Activated T-cell treated with anti-CD3 and anti-CD28 coated beads, Interleukin-2, amount 50 U/mL, for 72 hours (primary cell): ENCODE measurements at places on chromosomes 3 and 15. TPM values are rescaled to one million over a fixed set of nuclear protein-coding genes. Genes with fewer than 3 reads are reported as not detected.

Gene PLCH1
- total RNA-seq, result 0.14 TPM

Gene CISH
- 242 TPM for total RNA-seq

Gene GOLGA6A
- total RNA-seq, result 0.46 TPM

Gene MST1R
- 0.84 TPM for total RNA-seq

Gene SPINT1
- 19.4 TPM for total RNA-seq
